Foreskin keratinocyte (primary cell): ENCODE measurements at places on chromosomes 2 and 18.

DNA sequence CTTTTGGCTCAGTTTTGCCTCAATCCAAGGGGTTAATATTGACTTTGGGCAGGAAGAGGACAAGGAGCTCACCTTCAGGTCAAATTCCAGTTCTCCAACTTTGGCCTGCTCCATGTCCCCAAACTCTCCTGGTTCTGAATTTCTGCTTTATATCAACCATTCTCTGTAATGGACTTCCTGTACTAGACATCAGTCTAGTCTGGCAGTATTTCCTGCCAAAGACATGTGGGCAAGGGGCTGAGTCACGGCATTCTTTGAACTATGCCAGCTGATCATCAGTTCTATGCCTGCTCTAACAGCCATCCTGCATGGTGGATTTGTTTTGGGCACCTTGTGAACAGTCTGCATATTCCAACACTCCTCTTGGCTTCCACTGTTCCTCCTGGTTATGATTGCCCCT lies 199.4 kb downstream of the ZEB2 start:
- DNase-seq, result peak; percentile 66

DNA sequence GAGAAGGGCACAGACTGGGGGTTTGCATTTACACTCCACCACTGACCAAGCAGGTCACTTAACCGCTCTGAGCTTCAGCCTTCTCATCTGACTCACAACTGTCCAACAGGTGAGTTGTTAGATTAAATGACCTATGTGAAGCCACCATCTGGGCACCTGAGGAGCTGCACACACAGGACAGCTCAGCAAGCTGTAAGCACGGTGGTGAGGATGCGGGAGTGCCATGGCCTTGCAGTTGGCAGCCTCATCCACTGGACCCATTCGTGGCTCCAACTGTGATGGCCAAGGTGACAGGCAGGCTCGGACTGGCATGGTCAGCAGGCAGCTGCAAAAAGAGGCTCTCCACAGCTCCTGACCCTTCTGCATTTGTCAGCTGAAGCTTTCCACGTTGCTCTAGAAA lies 23.3 kb upstream of the AMMECR1L start:
- DNase-seq, result no peak

DNA sequence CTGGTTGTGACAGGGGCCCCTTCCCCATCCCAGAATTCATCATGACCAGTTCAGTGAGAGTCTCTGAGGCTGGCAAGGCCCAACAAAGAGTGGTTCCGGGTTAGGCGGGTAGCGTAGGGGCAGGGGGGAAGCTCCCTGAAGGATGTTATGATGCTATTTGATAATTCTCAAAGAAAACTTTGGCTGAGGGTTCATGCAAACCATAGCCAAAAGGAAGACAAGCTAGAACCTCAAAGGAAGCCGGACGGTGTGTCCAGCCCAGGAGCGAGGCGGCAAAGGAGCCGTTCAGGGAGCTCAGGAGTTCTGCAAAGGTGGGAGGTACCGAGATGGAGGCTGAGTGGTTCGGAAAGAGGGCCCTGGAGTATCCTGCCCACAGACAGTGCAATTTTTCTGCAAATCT lies 226.8 kb upstream of the RAB6C start:
- DNase-seq, result no peak

DNA sequence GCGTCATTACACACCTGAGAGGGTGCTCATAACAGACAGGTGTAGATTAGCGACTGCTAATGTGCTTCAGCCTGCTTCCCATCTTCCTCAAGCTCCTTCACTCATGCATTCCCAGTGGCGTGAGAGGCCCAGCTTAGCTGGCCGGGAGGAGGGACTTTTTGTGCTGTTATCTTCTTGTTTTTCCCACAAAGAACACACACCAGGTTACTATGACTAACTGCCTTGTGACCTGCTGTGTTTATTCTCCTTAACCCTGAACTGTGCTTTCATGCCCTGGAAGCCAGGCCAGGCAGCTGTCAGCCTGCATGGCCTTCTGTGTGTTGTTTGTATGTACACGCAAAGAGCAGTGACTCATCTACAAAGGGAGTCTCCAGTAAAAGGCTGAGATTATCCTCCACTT lies 143.8 kb downstream of the PIEZO2 start:
- DNase-seq, result peak; percentile 39
